ENCODE measurements at places on chromosomes 3 and 15.

DNA sequence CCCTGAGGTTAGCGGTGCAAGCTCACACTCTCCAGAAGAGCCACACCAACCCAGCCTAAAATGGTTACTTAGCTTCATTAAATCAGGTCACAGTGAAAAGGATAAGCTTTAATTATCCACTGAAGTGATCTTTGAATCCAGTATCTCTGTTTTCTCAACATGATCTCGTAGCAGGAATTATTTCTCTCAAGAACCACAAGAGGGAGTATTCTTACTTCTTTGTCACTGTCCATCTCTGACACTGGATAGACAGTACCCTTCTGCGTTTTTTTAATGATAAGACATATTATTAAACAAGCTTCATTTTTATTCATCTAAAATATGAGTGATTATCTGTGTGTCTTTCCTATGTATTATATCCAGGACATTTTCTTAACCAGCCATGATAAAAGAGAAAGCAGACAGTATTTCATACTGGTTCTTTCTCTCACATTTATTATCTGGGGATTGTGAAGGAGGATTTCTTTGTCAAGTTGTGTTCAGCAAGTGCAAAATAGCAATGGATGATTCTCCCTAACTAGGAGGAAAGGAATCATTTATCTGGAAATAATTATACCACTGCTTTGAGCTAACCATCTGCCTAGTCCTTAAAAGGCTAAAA lies 105.4 kb upstream of the CCDC54 start:
- DNase-seq, result no peak

GRCh38 chr15:39666677-39667076 lies 85.8 kb downstream of the THBS1 start:
- DNase-seq, result peak; percentile 54

DNA sequence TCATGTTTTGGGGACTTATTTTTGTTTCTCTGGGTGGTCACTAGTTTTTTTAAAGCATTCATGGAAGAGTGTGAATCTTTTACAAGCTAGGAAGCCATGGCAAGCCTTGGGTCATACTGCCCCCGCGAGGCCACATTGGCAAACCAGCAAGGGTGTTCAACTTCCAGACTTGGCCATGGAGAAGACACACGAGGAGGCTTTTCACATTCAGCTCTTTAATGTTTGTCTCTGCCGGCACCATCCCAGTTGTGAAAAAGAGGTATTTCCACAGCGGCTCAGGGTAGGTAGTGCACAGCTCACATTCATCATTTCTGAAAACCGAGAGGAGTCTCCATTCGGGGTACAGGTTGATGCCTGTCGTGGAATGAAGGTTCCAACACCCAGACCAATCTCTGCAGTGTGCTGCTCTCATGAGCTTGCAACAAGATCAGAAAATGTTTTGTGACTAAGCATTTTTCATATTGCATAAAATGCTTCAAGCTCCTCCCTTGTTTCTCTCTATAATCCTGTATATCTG lies 7.7 kb downstream of the CCR5 start:
- peak; percentile 48 for DNase-seq

DNA sequence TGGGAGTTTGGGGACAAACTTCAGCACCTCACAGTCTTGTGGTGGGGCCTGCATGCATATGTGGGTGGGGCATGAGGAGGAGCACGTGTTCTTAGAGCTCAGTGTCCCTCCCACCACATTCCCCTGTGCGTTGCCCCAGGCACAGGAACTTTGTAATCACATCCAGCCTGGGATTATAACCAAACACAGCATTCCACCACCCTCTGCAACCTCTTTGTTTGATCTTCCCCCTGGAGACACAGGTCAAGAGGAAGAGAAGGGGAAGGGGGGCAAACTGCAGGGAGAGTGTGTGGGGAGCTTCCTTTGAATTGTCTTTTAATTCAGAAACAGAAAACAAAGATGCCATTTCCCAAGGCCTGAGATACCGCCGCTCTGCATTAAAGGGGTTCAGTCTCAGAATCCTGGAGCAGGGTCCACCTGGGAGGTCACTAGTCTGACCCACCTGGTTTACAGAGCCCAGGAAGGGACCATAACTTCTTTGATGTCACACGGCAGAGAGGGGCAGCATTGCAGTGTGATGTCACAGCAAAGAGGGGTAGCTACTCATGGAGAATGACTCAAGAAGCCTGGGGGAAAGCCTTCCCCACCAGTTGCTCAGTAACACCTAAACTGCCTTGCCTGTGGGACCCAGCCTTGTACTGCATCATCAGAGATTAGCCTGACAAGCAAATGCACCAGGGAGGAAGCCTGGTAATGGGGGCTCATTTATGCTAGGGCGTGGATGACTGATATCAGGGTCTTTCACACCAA lies 106.3 kb upstream of the RNU6-1 start:
- peak; percentile 78 for DNase-seq

DNA sequence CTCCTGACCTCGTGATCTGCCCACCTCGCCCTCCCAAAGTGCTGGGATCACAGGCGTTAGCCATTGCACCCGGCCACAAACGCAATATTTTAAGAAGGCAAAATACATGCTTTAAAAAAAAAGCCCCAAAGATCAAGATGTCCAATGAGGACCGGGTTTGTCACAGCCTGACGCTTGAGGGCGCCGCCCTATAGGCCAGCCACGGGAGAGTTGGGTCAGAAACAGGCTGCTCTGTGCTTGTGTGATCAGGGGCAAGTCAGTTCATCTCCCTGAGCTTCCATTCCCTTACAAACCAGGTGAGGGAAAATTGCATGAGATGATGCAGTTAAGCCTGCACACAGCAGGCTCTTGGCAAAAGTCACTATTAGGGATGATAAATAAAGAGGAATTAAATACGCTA lies 23.9 kb downstream of the FAM174B start:
- DNase-seq, result no peak

- DNase-seq, result no peak
Measured at GRCh38 chr15:33022629-33023028, 171.9 kb downstream of the FMN1 start.

DNA sequence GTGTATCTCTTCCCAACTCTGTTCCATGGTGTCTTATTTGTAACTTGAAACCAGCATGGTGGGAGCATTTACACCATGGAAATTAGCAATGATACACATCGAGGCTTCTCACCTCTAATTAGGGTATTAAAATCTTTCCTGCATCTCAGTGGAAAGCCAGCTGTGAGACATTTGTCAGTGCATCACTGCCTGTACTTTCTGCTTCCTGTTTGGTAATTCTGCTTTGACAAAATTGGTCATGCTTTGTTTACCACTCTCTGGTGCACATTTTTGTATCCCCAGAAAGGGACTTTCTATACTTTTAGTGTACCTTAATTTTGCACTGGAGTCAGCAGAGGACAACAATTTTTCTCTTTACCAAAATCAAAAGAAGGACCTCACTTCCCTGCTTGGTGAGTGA lies 402.1 kb downstream of the PDCD6IP start:
- DNase-seq, result no peak

DNA sequence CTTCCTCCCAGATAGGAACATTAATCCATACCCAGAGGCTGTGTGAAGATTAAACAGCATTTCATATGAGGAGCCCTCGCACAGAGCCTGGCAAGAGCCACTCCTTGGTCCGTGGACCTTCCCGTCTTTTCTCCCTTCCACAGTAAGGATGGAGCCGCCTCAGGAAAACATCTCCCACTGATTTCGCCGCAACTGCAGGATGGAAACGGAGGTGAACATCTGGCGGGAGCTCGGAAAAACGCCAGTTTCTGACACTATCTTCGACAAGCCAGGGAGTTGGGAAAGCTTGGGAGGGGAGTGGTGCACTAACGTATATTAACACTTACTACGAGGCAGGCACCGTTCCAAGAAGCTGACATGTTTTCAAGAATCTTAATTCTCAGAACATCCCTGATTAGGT lies 157.9 kb downstream of the XXYLT1 start:
- DNase-seq, result no peak

DNA sequence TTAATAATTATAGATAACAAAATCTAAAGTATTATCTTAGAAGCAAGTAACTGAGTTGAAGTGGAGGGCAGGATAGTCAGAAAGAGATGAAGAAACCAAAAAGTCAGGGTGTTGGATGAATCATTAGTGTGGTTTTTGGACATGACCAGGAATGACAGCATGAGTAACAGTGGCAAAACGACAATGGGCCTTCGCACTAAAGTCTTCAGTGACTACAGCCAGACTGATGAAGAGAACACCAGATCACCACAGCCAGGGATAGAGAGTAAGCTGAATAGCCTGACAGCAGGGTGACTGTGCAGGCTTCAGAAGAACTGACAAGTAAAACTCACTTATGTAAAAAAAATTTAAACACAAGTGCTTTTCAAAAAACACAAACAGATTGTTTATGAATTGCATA lies 96.0 kb upstream of the MELTF start:
- no peak for DNase-seq

DNA sequence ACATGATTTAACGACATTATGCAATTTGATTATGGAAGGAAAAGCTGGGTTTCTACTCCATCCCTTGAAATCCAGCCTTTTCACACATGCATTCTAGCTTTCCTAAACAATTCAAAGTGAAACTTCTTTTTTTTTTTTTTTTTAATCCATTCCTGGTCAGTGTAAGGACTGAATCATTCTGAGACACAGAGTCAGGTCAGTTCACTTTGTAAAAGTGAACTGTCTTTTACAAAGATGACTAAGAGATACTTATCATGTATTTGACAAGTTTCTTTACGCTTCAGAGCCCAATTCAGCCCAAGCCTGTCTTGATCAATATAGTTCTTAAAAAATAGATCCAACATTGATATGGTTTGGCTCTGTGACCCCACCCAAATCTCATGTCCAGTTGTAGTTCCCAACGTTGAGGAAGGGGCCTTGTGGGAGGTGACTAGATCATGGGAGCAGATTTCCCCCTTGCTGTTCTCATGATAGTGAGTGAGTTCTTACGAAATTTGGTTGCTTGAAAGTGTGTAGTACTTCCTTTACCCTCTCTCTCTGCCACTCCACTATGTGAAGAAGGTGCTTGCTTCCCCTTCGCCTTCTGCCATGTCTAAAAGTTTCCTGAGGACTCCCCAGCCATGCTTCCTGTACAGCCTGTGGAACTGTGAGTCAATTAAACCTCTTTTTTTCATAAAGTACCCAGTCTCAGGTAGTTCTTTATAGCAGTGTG lies 345.6 kb upstream of the THBS1 start:
- DNase-seq, result no peak

GRCh38 chr15:67193223-67193990 lies 61.1 kb downstream of the AAGAB start:
- no peak for DNase-seq

DNA sequence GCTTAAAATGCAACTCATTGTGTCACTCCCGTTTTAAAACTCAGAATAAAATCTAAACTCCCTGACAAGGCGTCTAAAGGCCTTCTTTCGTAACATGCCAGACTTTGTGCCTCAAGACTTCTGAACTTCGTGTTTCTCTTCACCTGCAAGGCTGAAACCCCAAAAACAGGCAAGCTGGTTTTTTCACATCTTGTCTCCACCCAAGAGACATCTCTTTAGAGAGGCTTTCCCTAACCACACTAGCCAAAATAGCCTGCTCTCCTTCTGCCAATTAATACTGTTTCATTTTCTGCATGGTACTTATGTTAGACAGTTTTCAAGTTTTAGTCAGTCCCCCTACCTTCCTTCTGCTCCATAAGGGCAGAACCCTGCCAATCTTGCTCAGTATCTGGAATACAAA lies 41.6 kb downstream of the RAF1 start:
- no peak for DNase-seq

- no peak for DNase-seq
Measured at GRCh38 chr3:176106380-176106779, 1090.9 kb downstream of the TBL1XR1 start.

GRCh38 chr3:88478460-88478859 lies 328.7 kb downstream of the C3orf38 start:
- no peak for DNase-seq

- DNase-seq, result no peak
Measured at GRCh38 chr15:39770748-39771689, 11.6 kb downstream of the FSIP1 start.

GRCh38 chr15:83275412-83275811 lies 9.1 kb downstream of the BNC1 start:
- no peak for DNase-seq

- no peak for DNase-seq
Measured at GRCh38 chr3:16113704-16114103, 60.8 kb upstream of the GALNT15 start.

DNA sequence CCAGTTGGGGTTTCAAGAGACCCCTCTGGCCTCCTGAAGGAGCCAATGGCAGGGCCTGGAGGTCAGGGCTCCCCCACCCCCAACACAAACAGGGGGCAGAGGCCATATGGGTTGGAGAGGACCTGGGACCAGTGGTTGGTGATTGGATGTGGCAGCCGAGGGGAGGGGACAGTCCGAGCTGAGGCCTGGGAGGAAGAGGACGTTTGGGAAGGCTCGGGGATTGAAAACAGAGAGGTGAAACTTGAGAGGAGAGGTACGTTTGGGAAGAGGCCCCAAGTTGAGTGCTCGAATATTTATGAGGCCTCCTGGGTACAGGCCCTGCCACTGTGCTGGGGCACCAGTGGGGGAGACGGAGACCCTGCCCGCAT lies 53.7 kb downstream of the DNAJB8 start:
- peak; percentile 33 for DNase-seq

DNA sequence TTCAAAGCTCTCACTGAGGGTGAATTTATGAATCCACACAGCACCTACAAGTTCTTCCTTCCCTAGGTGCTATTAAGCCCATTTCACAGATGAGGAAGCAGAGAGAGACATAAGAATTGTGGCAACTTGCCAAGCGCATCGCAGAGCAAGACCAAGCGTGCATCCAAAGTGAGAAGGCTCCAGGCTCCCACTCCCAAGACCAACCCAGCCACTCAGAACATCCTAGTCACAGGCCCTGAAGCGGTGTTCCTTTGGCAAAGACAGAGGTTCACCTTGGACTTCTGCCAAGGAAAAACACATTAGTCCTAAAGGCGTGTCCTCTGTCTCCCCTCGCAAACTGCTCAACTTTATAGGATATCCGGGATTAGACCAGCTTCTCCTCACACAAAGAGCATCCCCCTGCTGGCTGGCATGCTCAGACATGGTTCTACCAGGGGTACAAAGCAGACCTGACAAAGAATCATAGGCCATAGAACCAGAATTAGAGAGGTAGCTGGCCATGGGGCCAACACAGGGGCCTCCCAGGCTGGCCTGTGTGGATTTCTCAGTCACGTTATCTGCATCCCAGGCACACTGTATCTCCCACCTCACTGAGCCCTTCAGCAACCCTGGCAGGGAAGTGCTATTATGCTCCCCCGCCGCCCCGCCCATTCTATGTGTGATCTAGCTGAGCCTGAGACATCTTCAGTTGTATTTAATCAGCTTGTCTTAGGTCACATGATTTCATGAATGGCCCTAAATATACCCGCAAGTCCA lies 160.2 kb downstream of the FOXP1 start:
- DNase-seq, result no peak

- no peak for DNase-seq
Measured at GRCh38 chr15:95292785-95293450, 1037.6 kb upstream of the NR2F2 start.

DNA sequence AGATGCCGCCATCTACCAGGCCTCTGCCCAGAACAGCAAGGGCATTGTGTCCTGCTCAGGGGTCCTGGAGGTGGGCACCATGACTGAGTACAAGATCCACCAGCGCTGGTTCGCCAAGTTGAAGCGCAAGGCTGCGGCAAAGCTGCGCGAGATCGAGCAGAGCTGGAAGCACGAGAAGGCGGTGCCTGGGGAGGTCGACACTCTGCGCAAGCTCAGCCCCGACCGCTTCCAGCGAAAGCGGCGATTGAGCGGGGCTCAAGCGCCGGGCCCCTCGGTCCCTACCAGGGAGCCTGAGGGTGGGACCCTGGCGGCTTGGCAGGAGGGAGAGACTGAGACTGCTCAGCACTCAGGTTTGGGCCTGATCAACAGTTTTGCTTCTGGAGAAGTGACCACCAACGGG lies 22.6 kb downstream of the ALPK3 start:
- no peak for DNase-seq
